ENCODE measurements at places on chromosomes 2 and 18. TPM values are rescaled to one million over a fixed set of nuclear protein-coding genes. Genes with fewer than 3 reads are reported as not detected.

Gene RFX8
- total RNA-seq: 0.71 TPM

GRCh38 chr2:134308474-134309385 is 54.9 kb downstream of the MGAT5 start:
- DNase-seq: no peak

DNA sequence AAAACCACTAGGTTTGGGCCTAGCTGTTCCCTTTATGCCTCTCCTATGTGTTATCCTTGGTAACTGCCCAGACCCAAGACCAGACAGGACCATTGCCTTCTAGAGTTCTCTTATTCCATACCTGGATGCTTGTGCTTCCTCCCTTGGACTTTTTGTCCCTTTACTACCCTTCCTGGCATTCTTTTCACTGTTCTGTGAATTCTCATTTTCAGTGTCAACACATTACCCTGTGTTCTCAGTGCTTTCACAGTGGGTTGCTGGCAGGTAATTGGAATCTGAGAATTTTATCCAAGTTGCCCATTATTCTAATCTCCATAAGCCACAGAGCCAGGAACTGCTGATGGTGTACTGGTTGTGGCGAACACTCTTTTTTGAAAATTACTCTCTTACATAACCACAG is 41.7 kb downstream of the ZDBF2 start:
- no peak for DNase-seq

DNA sequence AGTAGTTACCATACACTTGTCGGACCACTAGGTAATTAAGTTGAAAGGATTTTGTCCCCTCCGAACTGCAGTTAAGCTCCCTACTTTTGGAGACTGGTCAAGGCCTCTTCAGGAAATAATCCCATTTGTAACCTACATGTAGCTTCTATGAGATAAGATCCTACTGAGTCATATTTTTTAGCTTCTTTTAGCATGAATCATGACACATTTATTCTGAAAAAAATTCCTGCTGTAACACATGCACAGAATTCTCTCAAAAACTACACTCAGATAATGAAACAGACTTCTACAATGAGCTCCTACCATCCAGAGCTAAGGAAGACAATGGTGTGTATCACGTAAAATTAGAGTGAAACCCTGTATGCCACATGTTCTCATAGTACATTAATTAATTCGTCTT is 100.7 kb upstream of the CCDC195 start:
- DNase-seq: no peak

DNA sequence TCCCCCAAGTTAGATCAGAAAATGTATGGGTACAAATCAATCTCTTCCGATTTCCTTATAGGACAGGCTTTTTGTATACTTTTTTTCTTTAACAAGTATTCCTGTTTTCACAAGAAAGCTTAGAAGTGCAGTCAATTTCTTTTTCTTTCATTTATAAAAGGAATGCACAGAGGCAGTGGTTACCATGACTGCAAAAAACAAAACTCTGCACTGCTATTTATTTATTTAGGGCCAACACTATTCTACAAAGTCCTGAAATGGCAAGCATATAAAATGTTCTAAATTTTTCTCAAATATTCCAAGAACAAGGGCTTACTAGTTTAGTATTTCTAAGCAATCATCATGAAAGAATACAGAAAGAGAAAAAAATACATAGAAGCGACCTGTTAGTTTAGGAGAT is 22.2 kb downstream of the ATAD2B start:
- no peak for DNase-seq

Gene AFG3L2
- 88.4 TPM for total RNA-seq
